Tibial nerve (tissue), 4 donors: ENCODE measurements at places on chromosomes 3 and 15. TPM values are rescaled to one million over a fixed set of nuclear protein-coding genes. Genes with fewer than 3 reads are reported as not detected.

Gene LRTM1
- not detected for total RNA-seq

Gene PLCH1
- total RNA-seq, result 1.9 TPM

Gene FOXL2NB
- not detected for total RNA-seq

Gene MFSD1
- total RNA-seq, result 69.6 TPM

Gene UBA7
- total RNA-seq, result 47.9 TPM

Gene CCDC13
- total RNA-seq, result 2.2 TPM

Gene NGRN
- 76.9 TPM for total RNA-seq

Gene GOLGA8S
- 0.66 TPM for total RNA-seq

Gene CTDSPL
- total RNA-seq, result 31.8 TPM

DNA sequence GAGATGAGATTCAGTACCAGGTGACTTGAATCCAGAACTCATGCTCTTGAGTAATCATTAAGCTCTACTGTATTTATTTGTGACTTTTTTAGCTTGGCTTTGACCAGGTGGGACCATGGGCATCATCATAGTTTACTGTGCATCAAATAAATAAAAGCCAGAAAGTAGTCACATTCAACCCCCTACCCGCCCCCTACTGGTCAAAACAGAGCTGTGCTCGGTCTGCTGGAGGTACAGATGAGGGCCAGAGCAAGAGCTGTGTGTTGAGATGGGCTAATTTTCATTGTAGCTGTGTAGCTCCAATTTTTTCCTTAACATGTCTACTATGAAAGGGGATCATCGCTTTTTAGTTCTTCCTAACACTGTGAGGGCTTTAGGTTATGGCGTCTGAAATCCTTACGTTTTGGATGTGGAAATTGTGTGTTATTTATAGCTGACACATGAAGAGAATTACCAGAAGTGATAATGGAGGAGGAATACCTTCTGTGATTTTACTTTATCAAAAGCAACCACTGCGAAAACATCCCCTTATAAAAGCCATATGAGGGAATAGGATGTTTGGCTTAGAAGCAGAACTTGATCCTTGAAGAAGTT is 375.1 kb downstream of the PTPRG start:
- no peaks in the 10 kb centered on the region for H3K36me3 ChIP-seq
- no peak for DNase-seq
- H3K4me1 ChIP-seq, result no peaks in the 10 kb centered on the region
- H3K27ac ChIP-seq, result no peak overlapping the region
- no peaks in the 10 kb centered on the region for H3K27me3 ChIP-seq

DNA sequence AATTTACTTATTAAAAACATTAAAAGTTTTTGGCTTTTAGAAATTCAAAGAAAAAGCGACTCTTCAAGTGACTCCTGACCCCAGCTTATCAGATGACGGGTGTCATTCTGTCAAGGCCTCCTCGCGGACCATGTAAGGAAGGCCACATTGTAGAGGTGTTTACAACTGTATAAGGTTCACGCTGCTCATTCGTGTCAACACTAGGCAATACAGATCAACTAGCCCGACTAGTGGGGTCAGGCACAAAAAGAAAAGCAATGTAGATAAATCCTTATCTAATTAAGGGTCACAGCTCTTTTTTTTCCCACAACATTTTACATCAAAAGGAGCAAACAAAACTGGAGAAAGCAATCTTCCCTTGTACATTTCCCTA is 207.5 kb upstream of the NR2F2 start:
- no peaks in the 10 kb centered on the region for H3K4me1 ChIP-seq
- no peak overlapping the region for H3K4me3 ChIP-seq
- no peak overlapping the region for H3K27ac ChIP-seq
- no peaks in the 10 kb centered on the region for H3K36me3 ChIP-seq
- no peaks in the 10 kb centered on the region for H3K27me3 ChIP-seq

DNA sequence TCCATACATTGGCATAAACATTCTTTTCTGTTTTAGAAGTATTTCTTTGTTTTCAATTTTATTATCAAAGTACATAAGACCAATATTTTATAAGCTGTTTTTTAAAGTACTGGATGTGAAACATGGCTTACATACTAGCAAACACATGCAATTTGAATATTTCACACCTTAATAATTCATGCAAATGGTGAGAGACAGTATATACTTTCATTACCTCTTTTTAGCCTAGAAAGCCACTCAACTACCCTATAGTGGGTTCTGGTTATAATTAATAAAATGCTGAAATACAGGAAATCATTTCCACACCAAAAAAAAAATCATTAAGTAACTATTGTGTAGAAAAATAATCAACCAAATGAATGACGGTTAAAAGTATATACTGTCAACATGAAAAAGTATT is 38.5 kb upstream of the MELTF start:
- DNase-seq, result no peak
- H3K4me1 ChIP-seq, result no peaks in the 10 kb centered on the region
- no peak overlapping the region for H3K27ac ChIP-seq
- peaks cover 38% of the 10 kb centered on the region for H3K36me3 ChIP-seq

- DNase-seq, result no peak
- no peaks in the 10 kb centered on the region for H3K27me3 ChIP-seq
- no peaks in the 10 kb centered on the region for H3K36me3 ChIP-seq
- peaks cover 16% of the 10 kb centered on the region for H3K4me1 ChIP-seq
Measured at GRCh38 chr15:41969851-41970431, 2.4 kb downstream of the EHD4 start.

- peak overlapping the region; percentile 98 for H3K27ac ChIP-seq
- H3K4me3 ChIP-seq, result no peak overlapping the region
- no peaks in the 10 kb centered on the region for H3K27me3 ChIP-seq
Measured at GRCh38 chr15:90881978-90882721, 2.2 kb upstream of the FES start.

DNA sequence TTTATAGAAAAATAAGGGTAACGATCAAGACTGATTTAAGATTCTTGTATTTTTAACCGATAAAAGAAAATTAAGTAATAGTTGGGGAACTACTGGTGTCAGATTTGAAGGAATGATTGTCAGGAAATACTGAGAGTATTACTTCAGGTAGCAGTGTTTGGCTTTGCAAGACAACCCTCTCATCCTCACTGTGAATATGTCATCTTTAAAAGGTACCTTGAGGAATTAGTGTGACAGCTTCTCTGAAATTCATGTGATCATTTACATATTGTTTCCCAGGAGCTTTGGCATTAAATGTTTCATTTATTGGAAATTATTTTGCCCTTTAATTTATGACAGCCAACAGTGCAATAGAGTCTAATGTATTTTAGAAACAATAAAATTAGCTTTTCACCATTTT is 3.3 kb downstream of the CHL1 start:
- no peak for DNase-seq
- H3K36me3 ChIP-seq, result no peaks in the 10 kb centered on the region
- no peak overlapping the region for H3K27ac ChIP-seq
- H3K27me3 ChIP-seq, result peaks cover 14% of the 10 kb centered on the region
- peak overlapping the region; percentile 1 for H3K4me3 ChIP-seq

GRCh38 chr3:20104167-20104661 is 64.0 kb downstream of the KAT2B start:
- no peak overlapping the region for H3K4me3 ChIP-seq
- no peak for DNase-seq
- H3K36me3 ChIP-seq, result no peaks in the 10 kb centered on the region
- H3K27me3 ChIP-seq, result no peaks in the 10 kb centered on the region
- H3K27ac ChIP-seq, result no peak overlapping the region
- H3K4me1 ChIP-seq, result peaks cover 12% of the 10 kb centered on the region

GRCh38 chr15:42134617-42135245 is 21.7 kb downstream of the PLA2G4F start:
- H3K27ac ChIP-seq, result no peak overlapping the region
- H3K4me1 ChIP-seq, result no peaks in the 10 kb centered on the region
- H3K27me3 ChIP-seq, result peaks cover 4% of the 10 kb centered on the region
- no peak overlapping the region for H3K4me3 ChIP-seq

DNA sequence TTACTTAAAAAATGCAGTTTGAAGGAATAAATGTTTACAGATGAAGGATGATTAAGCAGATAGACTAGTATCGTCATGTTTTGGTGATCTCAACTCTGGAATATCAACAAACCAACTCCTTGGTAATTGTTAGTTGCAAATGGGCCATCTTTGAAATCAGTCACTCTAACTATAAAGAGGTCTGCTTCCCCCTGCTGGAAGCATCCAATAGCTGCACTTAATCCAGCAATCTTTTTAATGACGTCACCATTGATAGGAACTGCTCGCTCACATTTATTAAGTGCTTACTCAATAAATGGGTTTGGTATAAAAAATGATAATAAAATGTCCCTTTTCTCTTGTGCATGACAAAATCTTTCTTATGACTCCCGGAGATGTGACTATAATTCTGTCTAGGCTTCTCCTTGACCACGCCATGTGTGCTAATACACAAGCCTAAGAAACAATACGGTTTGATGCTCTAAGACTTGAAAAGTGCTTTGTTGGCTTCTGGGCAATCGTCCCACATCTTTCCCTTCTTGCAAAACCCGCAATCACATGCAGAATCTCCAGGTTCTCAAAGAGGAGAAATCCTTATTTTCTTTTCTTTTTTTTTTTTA is 227.6 kb upstream of the POU1F1 start:
- H3K4me3 ChIP-seq, result no peak overlapping the region
- H3K27me3 ChIP-seq, result no peaks in the 10 kb centered on the region
- H3K36me3 ChIP-seq, result no peaks in the 10 kb centered on the region

DNA sequence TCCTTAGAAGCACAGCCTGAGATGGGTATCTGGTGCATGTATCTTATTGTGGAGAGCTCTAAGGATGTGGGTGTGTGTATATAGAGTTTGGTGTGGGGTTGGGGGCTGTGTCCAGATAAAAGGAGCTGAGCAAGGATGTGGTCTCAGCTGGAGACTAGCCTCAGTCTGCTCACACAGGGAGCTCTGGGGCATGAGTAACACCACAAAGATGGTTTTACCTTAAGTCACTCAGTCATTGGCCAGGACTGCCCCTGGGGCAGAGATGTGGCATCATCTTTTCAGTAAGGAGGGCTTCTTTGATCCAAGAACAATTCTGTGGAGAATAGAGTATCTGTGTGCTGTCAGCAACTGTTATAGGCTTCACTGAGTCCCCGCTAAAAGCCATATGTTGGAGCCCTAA is 163.4 kb upstream of the NUDT16 start:
- peaks cover 13% of the 10 kb centered on the region for H3K4me1 ChIP-seq
- no peak overlapping the region for H3K4me3 ChIP-seq
- H3K27me3 ChIP-seq, result no peaks in the 10 kb centered on the region
- DNase-seq, result no peak
- no peak overlapping the region for H3K27ac ChIP-seq

DNA sequence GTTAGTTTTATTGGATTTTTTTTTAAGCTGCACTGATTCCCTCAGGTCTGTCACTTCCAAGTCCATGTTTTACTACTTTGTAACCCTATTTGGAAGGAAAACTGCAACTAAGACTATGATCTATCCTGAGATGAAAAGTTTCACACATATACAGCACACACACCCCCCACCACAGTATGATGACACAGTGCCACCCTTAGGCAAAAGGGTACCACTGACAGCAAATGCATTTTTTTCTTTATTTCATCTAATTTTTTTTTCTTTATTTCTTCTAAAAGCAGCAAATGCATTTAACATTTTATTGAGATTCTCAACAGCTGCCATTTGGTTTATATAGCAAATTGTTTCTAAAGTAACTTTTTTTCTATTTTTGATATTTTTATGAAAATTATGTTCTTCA is 21.2 kb downstream of the NGRN start:
- H3K4me3 ChIP-seq, result no peak overlapping the region
- H3K27ac ChIP-seq, result no peak overlapping the region
- H3K36me3 ChIP-seq, result no peaks in the 10 kb centered on the region
- H3K27me3 ChIP-seq, result no peaks in the 10 kb centered on the region
- no peak for DNase-seq

DNA sequence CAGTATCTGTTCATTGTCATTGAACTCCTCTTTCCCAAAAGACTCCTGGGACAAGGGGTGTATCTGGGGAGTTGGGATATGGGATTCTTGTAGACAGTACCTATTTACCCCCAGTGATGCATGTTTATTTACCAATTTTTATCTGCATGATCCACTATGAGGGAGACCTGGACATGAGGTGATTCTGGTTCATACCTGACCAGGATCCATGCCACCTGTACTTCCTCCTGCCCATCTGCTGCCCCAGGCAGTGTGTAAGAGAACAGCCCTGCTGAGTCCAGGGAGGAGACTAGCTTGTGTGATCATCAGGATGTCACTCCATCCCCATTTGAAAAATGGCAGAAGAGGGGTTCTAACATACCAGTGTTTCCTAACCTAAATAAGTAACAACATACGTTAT is 3.1 kb upstream of the TPRG1 start:
- H3K27me3 ChIP-seq, result no peaks in the 10 kb centered on the region
- no peak for DNase-seq
- no peak overlapping the region for H3K4me3 ChIP-seq
- H3K4me1 ChIP-seq, result no peaks in the 10 kb centered on the region

GRCh38 chr3:49720855-49721595 is 1.5 kb upstream of the AMIGO3 start:
- DNase-seq, result no peak
- peaks cover 49% of the 10 kb centered on the region for H3K36me3 ChIP-seq
- H3K4me3 ChIP-seq, result no peak overlapping the region
- no peak overlapping the region for H3K27ac ChIP-seq
- H3K4me1 ChIP-seq, result peaks cover 30% of the 10 kb centered on the region

DNA sequence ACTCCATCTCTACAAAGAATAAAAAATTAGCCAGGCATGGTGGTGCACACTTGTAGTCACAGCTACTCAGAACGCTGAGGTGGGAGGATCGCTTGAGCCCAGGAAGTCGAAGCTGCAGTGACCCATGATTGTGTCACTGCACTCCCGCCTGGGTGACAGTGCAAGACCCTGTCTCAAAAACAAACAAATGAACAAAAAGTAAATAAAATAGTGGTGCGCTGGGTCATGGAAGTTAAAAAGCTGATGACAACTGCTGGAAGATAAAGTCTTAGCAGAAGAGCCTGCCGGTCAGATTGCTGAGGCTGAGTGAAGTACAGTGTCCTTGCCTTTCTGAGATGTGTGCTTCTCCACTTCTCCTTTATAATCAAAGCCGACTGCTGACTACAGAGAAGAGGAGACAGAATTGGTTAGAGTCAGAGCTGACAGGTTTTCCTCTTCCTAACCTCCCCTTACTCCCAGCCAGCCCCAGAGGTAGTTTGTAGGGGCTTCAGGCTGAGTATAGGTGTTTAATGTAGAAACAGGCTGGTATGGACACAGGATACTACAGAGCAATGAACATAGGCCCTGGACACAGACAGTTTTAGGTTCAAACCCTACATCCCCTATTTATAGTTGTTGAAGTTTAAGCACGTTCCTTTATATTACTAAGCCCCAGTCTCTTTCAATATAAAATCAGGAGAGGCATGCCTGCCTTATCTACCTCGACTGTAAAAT is 17.9 kb downstream of the HCLS1 start:
- no peak overlapping the region for H3K4me3 ChIP-seq
- H3K4me1 ChIP-seq, result no peaks in the 10 kb centered on the region
- H3K27me3 ChIP-seq, result no peaks in the 10 kb centered on the region
- DNase-seq, result no peak
- H3K36me3 ChIP-seq, result peaks cover 13% of the 10 kb centered on the region
